ENCODE measurements at places on chromosomes 4 and X. TPM values are rescaled to one million over a fixed set of nuclear protein-coding genes. Genes with fewer than 3 reads are reported as not detected.

DNA sequence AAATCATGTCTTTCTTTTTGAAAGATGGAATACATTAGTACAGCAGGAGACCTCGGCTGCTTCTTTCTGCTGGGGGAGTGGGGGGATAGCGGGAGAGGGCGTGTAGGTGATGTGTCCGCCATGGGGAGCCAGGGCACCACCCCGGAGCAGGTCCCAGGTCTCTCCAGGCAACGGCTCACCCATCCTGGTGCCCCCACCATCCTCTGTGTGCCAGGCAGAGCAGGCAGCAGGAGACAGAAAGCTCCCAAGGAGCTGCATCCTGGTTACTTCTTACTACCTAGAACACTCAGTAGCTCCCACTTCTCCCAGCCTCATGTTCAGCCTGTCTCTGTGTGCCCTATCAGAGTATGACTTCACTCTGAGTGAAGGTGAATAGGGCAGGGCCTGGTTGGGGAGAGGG is 23.6 kb downstream of the TNIP2 start:
- H3K4me3 ChIP-seq, result no peak overlapping the region
- H3K36me3 ChIP-seq, result peaks cover 38% of the 10 kb centered on the region
- no peak for DNase-seq
- H3K27ac ChIP-seq, result no peak overlapping the region
- no peaks in the 10 kb centered on the region for H3K4me1 ChIP-seq

- peaks cover 14% of the 10 kb centered on the region for H3K4me1 ChIP-seq
- H3K27me3 ChIP-seq, result no peaks in the 10 kb centered on the region
- no peak overlapping the region for H3K4me3 ChIP-seq
Measured at GRCh38 chrX:123340696-123341095, 156.6 kb downstream of the GRIA3 start.

The TMEM187 gene
- 4.9 TPM for polyA plus RNA-seq

- H3K27me3 ChIP-seq, result no peaks in the 10 kb centered on the region
- no peak overlapping the region for H3K4me3 ChIP-seq
- no peak for DNase-seq
- no peaks in the 10 kb centered on the region for H3K36me3 ChIP-seq
Measured at GRCh38 chr4:173991316-173991715, 292.2 kb downstream of the FBXO8 start.

DNA sequence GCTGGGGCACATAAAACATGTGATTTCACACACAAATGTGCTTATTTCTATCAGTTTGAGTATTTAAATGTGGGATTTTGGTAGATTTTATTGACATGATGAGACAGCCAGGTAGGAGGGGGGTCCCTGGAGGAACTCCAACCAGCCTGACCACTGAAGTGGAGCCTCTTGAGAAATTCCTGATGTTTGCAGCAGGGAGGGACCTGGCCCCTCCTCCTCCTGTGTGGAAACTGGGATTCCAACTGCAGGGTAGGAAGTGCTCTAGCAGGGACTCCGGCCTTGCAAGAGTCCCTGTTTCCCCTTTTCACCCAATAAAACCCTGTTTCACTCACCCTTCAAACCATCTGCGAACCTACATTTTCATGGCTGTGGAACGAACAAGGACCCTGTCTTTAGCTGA is 2224.0 kb upstream of the AGA start:
- no peaks in the 10 kb centered on the region for H3K36me3 ChIP-seq
- no peaks in the 10 kb centered on the region for H3K27me3 ChIP-seq
- DNase-seq, result no peak
- H3K27ac ChIP-seq, result no peak overlapping the region
- no peaks in the 10 kb centered on the region for H3K4me1 ChIP-seq

GRCh38 chr4:80425124-80426100 is 89.9 kb downstream of the CFAP299 start:
- no peaks in the 10 kb centered on the region for H3K4me1 ChIP-seq
- H3K27ac ChIP-seq, result no peak overlapping the region
- H3K4me3 ChIP-seq, result no peak overlapping the region
- peak; percentile 20 for DNase-seq
- no peaks in the 10 kb centered on the region for H3K36me3 ChIP-seq

GRCh38 chrX:63250253-63250868 is 100.8 kb downstream of the SPIN4 start:
- no peaks in the 10 kb centered on the region for H3K27me3 ChIP-seq
- H3K4me1 ChIP-seq, result no peaks in the 10 kb centered on the region
- no peak overlapping the region for H3K4me3 ChIP-seq
- no peak overlapping the region for H3K27ac ChIP-seq

DNA sequence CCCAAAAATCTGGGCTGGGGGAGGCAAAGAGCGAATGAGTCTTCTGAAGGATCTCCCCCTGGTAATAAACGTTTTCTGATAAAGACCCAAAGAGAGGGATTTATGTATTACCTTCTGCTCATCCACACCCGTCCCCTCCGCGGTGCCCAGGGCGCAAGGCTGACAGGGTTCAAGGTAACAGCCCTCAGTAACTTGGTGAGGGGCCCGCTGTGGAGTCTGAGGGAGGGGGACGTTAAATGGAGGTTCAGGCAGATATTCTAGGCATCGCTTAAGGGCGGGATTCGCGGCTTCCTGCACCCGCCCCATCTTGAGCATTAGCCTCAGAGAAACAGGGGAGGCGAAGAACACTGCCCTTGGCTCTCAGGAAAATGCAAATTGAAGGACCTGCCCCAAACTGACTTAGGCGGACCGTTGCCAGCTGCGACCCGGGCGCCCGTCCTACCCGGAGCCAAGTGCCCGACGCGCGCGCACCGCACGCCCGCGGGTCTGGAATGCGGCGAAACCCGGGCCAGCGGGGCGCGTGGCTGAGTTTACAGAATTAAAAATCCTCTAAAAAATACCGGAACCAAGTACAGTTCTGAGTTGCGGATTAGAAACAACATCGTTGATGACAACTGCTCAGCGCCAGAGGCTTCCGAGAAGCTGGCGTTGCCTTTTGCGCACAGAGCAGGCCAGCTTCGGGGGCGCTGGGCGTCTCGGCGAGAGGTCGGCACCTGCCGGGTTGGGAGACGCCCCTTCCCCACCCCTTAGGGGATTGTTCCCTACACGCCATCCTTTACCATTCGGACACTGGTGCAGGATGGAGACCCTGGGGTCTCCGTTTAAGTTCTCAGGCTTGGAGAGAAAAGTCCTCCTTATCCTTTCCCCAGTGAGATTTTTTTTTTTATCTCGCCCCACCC is 2.8 kb downstream of the HELT start:
- H3K4me1 ChIP-seq, result no peaks in the 10 kb centered on the region
- H3K27me3 ChIP-seq, result peaks cover 94% of the 10 kb centered on the region
- H3K27ac ChIP-seq, result no peak overlapping the region

- H3K4me3 ChIP-seq, result no peak overlapping the region
- DNase-seq, result no peak
- H3K27me3 ChIP-seq, result no peaks in the 10 kb centered on the region
- no peak overlapping the region for H3K27ac ChIP-seq
- peaks cover 21% of the 10 kb centered on the region for H3K4me1 ChIP-seq
Measured at GRCh38 chr4:87038837-87039615, 104.2 kb downstream of the AFF1 start.

GRCh38 chrX:140572724-140573123 is 67.9 kb upstream of the SOX3 start:
- no peaks in the 10 kb centered on the region for H3K27me3 ChIP-seq
- no peaks in the 10 kb centered on the region for H3K4me1 ChIP-seq
- H3K27ac ChIP-seq, result no peak overlapping the region
- peak; percentile 6 for DNase-seq
- no peak overlapping the region for H3K4me3 ChIP-seq

The FRMPD3 gene
- polyA plus RNA-seq, result 0.30 TPM

- H3K4me3 ChIP-seq, result no peak overlapping the region
- no peaks in the 10 kb centered on the region for H3K4me1 ChIP-seq
- H3K36me3 ChIP-seq, result no peaks in the 10 kb centered on the region
- no peak for DNase-seq
- no peaks in the 10 kb centered on the region for H3K27me3 ChIP-seq
- H3K27ac ChIP-seq, result no peak overlapping the region
Measured at GRCh38 chrX:97968376-97969163, 1084.9 kb downstream of the RPA4 start.

The GPR82 gene
- 1.4 TPM for polyA plus RNA-seq

The PCDH7 gene
- 9.3 TPM for polyA plus RNA-seq

The NAT8L gene
- polyA plus RNA-seq, result 1.2 TPM

- H3K4me1 ChIP-seq, result no peaks in the 10 kb centered on the region
- no peaks in the 10 kb centered on the region for H3K36me3 ChIP-seq
- H3K4me3 ChIP-seq, result no peak overlapping the region
- H3K27ac ChIP-seq, result no peak overlapping the region
- no peaks in the 10 kb centered on the region for H3K27me3 ChIP-seq
- no peak for DNase-seq
Measured at GRCh38 chr4:172578712-172579111, 589.9 kb upstream of the GALNT7 start.

The DCAF16 gene
- polyA plus RNA-seq, result 45.2 TPM

GRCh38 chrX:70461026-70461425 is 16.4 kb downstream of the DLG3 start:
- no peak for DNase-seq
- no peaks in the 10 kb centered on the region for H3K27me3 ChIP-seq
- no peak overlapping the region for H3K4me3 ChIP-seq
- peaks cover 2% of the 10 kb centered on the region for H3K36me3 ChIP-seq
- H3K27ac ChIP-seq, result no peak overlapping the region

The ZNF630 gene
- 3.8 TPM for polyA plus RNA-seq

The CC2D2A gene
- polyA plus RNA-seq, result 16.4 TPM

- H3K36me3 ChIP-seq, result no peaks in the 10 kb centered on the region
- peaks cover 17% of the 10 kb centered on the region for H3K4me1 ChIP-seq
- H3K27ac ChIP-seq, result no peak overlapping the region
- no peaks in the 10 kb centered on the region for H3K27me3 ChIP-seq
- DNase-seq, result no peak
- no peak overlapping the region for H3K4me3 ChIP-seq
Measured at GRCh38 chr4:83237591-83237990, 47.0 kb downstream of the COQ2 start.

The PPAT gene
- polyA plus RNA-seq, result 13.2 TPM

The SAGE1 gene
- polyA plus RNA-seq, result not detected

GRCh38 chr4:124640022-124640730 is 72.4 kb downstream of the ANKRD50 start:
- H3K4me3 ChIP-seq, result no peak overlapping the region
- H3K27ac ChIP-seq, result no peak overlapping the region
- H3K27me3 ChIP-seq, result no peaks in the 10 kb centered on the region
- no peaks in the 10 kb centered on the region for H3K4me1 ChIP-seq
- DNase-seq, result no peak

The APBB2 gene
- 26.6 TPM for polyA plus RNA-seq

The F8A2 gene
- not detected for polyA plus RNA-seq

The ARSJ gene
- polyA plus RNA-seq, result 11.3 TPM

The RNF150 gene
- 9.0 TPM for polyA plus RNA-seq

- H3K27ac ChIP-seq, result no peak overlapping the region
- H3K4me1 ChIP-seq, result no peaks in the 10 kb centered on the region
- H3K27me3 ChIP-seq, result no peaks in the 10 kb centered on the region
- H3K36me3 ChIP-seq, result no peaks in the 10 kb centered on the region
Measured at GRCh38 chr4:82770607-82771006, 28.0 kb downstream of the SCD5 start.

DNA sequence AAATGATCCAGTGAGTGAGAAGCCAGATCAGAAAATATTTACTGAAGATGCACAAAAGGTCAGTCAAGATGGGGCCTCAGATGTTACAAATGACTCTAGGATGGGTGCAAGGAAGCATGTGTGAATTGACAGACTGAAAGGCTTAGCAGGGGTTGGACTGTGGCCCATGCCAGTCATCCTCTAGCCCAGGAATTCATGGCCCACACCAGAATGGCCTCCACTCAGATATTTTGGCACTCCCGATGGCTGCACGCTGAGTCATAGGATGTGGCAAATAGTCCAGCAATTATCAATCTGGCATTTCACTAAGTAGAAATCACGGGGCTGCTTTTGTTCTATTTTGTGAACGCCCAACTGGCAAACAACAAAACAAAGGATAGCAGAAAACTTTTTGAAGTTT is 406.5 kb downstream of the IQCM start:
- no peak overlapping the region for H3K27ac ChIP-seq
- H3K36me3 ChIP-seq, result no peaks in the 10 kb centered on the region
- no peak for DNase-seq
- no peaks in the 10 kb centered on the region for H3K27me3 ChIP-seq
- H3K4me3 ChIP-seq, result no peak overlapping the region
- no peaks in the 10 kb centered on the region for H3K4me1 ChIP-seq

The RPL39 gene
- polyA plus RNA-seq, result 4,156 TPM

- no peaks in the 10 kb centered on the region for H3K36me3 ChIP-seq
- no peak overlapping the region for H3K27ac ChIP-seq
- H3K4me3 ChIP-seq, result no peak overlapping the region
Measured at GRCh38 chr4:188110036-188110435, 633 bp upstream of the TRIML2 start.

DNA sequence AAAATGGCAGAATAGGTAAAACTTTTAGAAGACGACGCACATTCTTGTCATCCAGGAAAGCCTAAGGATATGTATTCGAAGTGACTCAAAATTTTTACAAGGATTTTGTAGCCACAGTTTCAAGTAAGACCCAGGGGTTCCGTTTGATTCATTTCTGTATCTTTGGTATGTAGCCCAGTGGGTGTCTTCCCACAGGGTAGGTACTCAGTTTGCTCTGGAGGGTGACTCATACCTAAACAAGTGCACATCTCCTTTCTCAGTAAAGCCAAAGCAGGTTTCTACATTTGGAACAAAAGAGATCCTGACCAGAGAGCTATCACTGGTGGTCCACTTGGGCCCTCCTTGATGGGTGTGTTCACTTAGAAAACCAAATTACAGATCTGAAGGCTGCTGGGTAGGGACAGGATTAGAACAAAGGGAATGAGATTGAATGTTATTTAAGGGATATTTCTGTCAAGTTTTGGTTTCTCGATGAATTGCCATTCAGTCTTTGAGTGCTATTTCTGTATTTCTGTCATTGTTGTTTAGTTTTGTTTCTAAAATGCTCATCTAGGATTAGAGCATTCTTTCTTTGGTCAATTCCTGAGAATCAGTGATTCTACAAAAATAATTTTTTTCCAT is 56.1 kb downstream of the PLS3 start:
- no peaks in the 10 kb centered on the region for H3K4me1 ChIP-seq
- H3K27me3 ChIP-seq, result no peaks in the 10 kb centered on the region
- no peaks in the 10 kb centered on the region for H3K36me3 ChIP-seq

The SYP gene
- 20.2 TPM for polyA plus RNA-seq

- no peak overlapping the region for H3K4me3 ChIP-seq
- H3K36me3 ChIP-seq, result no peaks in the 10 kb centered on the region
- no peak overlapping the region for H3K27ac ChIP-seq
- DNase-seq, result no peak
- H3K27me3 ChIP-seq, result no peaks in the 10 kb centered on the region
Measured at GRCh38 chr4:105994841-105995501, 99.7 kb downstream of the NPNT start.

DNA sequence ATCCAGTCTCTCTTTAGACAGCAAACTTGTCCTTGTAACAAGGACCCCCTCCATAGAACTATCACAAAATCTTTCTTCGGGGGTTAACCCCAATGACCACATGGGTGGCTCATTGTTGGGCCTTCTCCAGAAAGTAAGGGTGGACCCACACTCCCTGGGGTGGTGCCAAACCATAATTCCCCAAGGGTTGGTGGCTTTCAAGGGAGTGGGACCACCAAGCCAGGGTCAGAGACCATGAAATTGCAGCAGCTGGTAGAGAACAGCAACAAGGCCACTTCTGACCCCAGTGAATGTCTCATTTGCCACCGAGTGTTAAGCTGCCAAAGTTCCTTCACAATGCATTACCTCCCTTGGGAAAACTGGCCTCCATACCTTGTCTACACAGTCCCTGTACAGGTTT is 28.8 kb upstream of the ZDHHC9 start:
- H3K4me1 ChIP-seq, result no peaks in the 10 kb centered on the region
- H3K36me3 ChIP-seq, result no peaks in the 10 kb centered on the region
- no peak overlapping the region for H3K4me3 ChIP-seq
- H3K27ac ChIP-seq, result no peak overlapping the region
